Fibroblast of skin of left biceps (primary cell): ENCODE measurements at places on chromosomes 7 and 10.

DNA sequence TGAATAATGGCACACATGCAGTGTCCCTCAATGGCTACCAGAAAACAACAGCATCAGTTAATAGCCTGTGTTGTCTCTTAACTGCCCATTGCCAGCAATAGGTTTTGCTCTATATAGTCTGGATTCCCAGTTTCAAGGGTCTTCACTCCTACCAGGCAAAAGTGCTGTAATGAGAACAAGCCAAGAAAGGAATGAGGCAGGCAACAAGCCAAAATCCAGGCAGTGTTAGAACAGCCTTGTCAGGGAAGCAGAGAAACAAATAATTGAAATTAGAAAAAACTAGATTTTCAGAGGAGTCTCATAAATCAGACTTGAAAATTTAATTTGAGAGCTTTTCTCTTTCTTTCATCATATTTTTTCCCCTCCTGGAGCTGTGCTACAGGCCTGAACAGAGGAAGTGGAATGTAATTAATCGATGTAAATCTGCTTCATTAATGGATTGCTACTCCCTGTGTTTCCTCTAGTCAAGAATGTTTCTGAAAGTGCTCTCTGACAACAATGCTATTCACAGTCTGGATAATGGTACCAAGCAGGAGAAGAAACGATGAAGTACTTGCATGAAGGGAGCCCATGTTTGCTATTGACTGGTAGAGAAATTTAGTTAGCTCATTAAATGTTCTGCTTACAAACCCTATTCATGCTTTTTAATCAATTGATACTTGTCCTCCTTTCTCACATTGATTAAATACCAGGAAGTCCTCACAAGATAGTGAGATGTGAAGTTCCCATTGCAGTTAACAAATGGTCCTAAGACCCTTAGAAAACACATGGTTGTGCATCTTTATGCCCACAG is 202.0 kb upstream of the LRRTM3 start:
- DNase-seq = no peak

DNA sequence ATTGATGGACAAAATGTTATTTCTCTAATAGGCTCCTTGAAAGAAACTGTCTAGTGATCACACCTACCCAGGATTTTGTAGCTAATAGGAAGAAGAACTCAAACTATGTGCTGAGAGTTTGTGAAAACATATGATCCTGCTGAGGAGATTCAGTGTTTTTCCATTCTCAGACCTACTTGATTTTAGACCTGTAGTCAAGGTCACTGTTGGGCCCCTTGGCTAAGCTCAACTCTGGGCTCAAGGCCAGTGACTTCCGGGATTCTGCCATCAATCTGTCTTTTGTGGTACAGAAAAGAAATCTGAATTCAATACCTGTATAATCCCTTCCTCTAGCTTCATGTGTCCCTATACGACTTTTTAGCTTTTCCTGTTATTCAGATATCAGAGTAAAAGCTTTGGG is 79.7 kb upstream of the FERD3L start:
- no peak for DNase-seq

DNA sequence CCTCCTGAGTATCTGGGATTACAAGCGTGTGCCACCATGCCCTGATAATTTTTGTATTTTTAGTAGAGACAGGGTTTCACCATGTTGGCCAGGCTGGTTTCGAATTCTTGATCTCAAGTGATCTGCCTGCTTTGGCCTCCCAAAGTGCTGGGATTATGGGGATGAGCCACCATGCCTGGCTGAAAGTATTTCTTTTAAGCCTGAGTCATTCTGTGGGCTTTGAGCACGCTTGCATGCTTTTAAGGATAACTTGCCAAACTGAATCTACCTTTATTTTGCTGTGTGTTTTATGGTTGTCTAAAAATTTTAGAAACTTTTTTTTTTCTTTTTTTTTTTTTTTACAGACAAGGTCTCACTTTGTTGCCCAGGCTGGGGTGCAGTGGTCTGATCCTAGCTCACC is 33.2 kb downstream of the CNNM2 start:
- DNase-seq = no peak

DNA sequence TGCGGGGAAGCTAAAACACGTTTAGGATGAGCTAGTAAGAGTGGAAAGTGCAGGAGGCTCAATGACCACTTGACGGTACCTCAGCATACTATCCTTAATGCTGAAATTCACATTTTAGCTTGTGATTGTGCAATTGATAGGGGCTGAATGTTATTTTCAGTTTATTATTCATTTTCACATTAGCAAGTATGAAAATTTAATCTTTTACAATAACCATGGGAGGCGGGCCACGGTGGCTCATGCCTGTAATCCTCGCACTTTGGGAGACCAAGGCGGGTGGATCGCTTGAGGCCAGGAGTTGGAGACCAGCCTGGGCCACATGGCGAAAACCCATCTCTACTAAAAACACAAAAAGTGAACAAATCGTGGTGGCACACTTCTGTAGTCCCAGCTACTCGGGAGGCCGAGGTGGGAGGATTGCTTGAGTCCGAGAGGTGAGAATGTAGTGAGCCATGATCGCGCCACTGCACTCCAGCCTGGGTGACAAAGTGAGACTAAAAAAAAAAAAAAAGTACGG is 22.0 kb upstream of the ANLN start:
- no peak for DNase-seq

DNA sequence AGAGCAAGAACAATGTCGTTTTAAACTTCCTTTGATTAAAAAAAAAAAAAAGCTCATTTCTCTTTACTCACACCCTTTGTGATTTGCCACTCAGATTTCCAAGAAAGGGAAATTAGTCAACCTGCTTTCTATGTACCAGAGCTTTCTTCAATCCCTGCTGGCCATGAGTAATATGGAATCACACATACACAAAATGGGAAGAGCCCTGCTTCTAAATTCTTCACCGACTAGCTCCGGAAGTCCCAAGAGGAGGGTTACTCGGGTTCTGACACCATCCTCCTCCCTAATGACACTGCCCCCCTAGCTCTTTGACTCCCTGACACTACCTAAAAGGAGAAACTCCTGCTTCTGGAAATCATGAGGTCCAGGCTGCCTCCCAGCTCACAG is 81.8 kb upstream of the SFMBT2 start:
- no peak for DNase-seq

- no peak for DNase-seq
These were observed 39.4 kb upstream of the PIP4K2A start for GRCh38 chr10:22753786-22754185.

DNA sequence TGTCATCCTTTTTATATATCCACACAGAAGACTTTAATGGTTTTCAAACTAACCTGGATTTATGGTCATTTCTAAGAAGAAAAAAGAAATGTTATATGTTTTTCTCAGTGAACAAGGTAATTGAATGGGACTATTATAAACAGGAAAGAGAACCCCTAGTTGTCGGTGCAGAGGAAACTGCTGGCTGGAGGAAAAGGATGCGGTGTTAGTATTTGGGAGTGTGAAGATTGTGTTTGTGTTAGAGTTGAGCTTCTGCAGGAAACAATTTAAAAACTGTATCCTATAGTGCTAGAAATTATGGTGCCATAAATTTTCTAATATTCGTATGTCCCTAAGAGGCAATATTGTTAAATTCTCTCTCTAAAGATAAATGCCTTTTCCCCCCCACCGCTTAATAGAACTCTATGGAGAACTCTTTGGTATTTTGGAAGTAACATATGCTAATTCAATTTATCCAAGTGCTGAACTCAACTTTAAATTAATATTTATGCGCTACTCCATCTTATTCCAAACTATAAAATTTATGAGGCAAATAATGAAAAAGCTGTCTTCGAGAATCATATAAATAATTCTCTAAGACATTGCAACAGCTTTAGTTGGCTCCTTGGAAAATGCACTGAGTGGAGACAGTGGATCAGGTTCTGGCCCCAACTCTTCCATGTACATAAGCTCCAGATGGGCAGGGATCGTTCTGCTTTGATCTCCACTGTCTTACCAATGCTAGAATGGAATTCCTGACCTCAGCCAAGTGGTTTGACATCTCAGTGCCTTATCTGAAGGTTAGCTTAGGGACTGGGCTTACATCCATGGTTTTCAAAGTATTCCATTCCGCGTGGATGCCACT is 5.6 kb downstream of the BZW2 start:
- no peak for DNase-seq

DNA sequence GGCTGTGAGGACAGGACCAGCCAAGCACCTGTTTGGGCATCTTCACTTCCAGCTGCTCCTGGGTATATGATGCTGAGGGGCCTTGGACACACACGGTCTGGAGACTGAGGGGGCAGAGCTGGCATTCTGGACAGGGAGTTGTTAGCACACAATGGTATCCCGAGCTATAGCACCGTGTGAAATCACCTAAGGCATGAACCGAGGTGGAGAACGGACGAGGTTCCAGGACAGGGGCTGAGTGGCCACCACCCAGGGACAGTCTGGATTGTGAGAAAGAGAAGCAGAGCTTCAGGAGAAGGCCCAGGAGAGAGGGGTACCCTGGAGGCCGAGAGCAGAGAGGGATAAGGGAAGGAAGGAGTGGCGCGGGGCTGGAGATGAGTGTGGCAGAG is 571.8 kb downstream of the TCERG1L start:
- DNase-seq = no peak

DNA sequence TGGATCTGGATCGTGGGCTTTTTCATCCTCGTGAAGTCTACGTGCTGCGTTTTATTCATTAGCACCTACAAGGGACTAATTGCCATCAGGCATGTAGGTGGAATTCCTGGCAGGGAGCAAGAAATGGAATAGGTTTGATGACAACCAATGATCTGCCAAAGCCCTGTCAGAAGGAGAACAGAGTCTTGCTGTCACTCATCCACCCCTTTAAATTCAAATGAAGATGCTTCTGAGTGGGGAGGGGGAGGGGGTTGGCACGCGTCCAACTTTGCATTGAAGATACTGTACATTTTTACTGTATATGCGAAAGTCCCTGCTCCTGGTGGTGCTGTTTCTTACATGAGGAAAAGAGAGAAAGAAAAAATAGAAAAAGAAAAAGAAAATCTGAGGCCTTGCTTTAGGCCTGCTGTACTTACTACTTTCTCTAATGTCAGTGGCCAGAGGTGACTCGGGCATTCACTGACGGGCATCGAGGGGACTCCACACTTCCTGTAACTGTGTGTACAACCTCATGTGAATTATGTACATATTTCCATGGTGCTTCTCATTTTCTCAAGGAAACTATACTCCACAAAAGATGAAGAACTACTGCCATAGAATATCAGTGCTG is 569.1 kb downstream of the INHBA start:
- no peak for DNase-seq

DNA sequence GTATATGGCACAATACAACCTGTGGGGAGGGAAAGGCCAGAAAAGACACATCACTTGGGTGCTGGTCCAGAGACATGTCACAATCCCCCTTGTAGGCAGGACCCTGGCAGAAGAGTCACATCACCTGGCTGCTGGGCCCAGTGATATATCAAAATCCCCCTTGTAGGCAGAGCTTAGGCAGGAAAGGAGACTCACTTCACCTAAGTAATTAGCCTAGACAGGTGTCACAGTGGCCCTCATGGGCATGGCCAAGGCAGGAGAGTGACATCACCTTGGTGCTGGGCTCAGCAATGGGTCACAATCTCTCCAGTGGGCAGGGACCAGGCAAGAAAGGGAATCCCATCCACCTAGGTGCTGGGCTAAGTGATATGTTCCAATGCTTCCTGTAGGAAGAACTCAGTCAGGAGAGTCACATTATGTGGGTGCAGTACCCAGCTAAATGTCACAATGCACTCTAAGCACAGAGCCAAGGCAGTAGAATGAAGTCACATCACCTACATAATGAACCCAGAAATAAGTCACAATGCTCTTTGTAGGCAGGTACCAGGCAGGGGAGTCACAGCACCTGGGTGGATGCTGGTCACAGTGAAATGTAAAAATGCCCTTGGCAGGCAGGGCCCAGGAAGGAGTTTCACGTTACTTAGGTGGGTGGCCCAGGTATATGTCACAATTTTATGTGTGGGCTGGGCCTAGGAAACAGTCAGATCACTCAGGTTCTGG is 18.9 kb upstream of the ZNF736 start:
- no peak for DNase-seq

DNA sequence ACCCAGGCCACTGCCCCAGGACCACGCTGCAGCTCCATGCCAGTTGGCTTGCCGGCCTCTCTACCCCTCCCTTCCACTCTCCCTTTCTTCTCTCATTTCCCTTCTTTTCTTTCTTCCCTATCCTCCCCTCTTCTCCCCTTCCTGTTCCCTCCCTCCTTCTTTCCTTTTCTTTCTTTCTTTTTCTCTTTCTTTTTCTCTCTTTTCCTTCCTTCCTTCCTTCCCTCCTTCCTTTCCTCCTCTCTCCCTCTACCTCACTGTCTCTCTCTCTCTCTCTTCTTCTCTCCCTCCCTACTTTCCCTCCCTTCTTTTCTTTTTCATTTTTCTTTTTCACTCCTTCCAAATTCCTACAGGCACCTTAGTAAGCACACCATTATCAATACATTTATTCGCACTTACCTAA is 30.3 kb upstream of the R3HCC1L start:
- no peak for DNase-seq

GRCh38 chr10:61554925-61555324 is 101.7 kb upstream of the TMEM26 start:
- no peak for DNase-seq

DNA sequence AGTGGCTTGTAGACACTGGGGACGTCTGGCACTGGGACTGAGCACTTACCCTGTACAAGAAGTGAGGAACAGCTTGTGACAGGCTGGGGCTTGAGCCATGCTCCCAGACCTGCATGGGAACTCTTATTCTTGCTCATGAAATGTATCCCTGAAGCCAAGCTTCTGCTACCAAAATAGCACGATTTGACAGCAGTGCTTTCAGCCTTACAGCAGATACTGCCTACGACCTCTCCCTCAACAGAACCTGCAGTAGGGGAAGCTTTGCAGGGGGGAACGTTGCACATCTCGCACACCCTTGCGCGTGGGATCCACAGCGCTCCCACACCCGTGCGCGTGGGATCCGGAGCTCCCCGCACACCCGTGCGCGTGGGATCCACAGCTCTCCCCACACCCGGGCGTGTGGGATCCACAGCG is 88.0 kb downstream of the CREM start:
- no peak for DNase-seq

DNA sequence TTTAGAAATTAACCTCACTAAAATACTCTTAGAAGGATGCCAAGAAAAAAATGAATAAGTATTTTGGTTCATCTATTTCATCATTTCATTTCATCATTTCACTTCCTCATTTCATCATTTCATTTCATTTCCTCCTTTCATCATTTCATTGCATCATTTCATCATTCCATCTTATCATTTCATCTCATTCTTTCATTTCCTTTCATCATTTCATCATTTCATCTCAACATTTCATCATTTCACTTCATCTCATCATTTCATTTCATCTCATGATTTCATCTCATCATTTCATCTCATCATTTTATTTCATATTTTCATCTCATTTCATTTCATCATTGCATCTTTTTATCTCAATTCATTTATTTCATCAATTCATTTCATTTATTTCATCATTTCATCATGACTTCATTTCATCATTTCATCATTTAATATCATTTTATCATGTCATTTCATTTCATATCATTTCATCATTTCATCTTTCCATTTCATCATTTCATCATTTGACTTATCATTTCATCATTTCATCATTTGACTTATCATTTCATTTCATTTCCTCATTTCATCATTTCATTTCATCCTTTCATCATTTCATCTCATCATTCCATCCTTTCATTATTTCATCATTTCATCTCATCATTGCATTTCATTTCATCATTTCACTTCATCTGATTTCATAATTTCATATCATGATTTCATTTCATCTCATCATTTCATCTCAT is 129.9 kb downstream of the ZNF92 start:
- DNase-seq = no peak
